Activated CD4-positive, alpha-beta memory T cell treated with anti-CD3 and anti-CD28 coated beads, Interleukin-2, amount 10 ng/mL, durations not matched to agents 7 days and 5 days (primary cell): ENCODE measurements at places on chromosomes 11 and 22. TPM values are rescaled to one million over a fixed set of nuclear protein-coding genes. Genes with fewer than 3 reads are reported as not detected.

DNA sequence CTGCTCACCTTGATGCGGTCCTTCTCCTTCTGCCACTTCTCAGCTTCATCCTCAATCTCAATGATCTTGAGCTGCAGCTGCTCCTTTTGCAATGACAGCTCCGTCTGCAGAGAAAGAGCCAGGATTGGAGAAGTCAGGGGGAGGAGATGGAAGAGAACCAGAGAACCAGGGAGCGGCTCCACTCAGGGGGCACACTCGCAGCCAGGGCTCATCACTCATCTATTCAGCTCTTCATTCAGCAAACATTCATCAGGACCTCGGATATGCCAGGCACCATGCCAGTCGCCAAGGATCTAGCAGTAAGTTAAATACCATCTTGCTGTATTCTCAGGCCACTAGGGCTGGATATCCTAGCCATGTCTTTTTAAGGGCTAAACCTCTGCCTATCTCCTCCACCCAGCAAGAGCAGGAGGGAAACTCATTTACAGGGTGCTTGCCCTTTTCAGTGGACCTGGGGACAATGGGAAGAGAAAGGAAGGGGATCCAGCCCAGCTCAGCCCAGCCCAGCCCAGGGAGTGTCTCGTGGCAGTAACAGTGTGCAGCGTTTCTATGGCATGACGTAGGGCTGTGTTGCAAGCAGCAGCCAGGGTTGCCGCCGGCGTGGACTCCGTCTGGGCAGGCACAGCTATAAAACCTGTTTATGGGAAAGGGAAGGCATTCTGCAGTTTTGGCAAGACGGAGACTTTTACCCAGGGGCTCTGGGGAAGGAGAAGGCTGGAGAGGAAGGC is 9.4 kb downstream of the TRIM29 start:
- DNase-seq = no peak
- H3K27ac ChIP-seq = no peak overlapping the region
- no peak overlapping the region for H3K4me3 ChIP-seq
- H3K36me3 ChIP-seq = no peaks in the 10 kb centered on the region

GRCh38 chr11:117888139-117888566 is 11.7 kb upstream of the FXYD6 start:
- no peak overlapping the region for H3K27ac ChIP-seq
- H3K4me1 ChIP-seq = no peaks in the 10 kb centered on the region
- no peak for DNase-seq
- H3K27me3 ChIP-seq = peaks cover 23% of the 10 kb centered on the region
- no peak overlapping the region for H3K4me3 ChIP-seq
- no peaks in the 10 kb centered on the region for H3K36me3 ChIP-seq

GRCh38 chr22:19108807-19109197 is 13.4 kb downstream of the DGCR2 start:
- H3K27me3 ChIP-seq = no peaks in the 10 kb centered on the region
- peaks cover 50% of the 10 kb centered on the region for H3K4me1 ChIP-seq
- DNase-seq = no peak
- H3K27ac ChIP-seq = peak overlapping the region; percentile 55
- no peak overlapping the region for H3K4me3 ChIP-seq
- peaks cover 7% of the 10 kb centered on the region for H3K36me3 ChIP-seq

APOL1 gene
- total RNA-seq = 63.0 TPM

APOA4 gene
- total RNA-seq = not detected
